ENCODE measurements at places on chromosomes 2 and 18.

DNA sequence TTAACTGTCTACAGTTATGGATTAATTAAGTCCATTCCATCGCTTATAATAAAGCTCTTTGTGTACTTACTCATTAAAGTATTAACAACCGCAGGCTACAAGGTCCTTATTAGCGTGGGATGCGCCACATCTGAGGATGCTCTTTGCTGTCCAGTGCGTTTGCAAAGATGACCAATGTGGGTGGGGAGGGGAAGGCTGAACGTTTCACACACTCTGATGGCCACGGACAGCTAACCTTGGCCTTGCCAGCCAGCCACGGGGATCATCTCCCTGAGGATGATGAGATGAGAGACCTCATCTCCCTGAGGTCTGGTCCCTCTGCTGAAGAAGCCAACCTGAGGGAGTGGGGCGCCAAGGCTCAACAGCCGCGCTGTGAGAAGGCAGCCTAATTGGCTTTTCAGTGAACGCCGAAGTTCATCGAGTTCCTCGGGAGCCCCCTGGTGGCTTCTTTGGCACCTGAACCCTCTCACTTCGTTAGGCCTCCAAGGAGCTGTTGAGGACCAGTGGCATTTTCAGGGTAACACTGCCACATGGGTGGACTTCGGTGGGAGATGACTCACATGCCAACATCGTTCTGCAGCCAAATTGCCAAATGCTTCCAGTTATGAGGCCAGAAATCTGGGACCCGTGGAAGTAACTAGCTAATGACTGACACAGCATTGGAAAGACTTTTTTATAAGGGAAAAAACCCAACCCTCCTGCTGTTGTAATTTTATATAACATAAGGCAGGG lies 69.3 kb upstream of the SEC11C start:
- DNase-seq, result peak; percentile 86

GRCh38 chr2:103808814-103809213 lies 1045.1 kb upstream of the POU3F3 start:
- DNase-seq, result no peak

GRCh38 chr2:223746611-223747010 lies 90.8 kb downstream of the AP1S3 start:
- DNase-seq, result no peak

GRCh38 chr2:28610583-28611201 lies 114.8 kb downstream of the PLB1 start:
- no peak for DNase-seq

DNA sequence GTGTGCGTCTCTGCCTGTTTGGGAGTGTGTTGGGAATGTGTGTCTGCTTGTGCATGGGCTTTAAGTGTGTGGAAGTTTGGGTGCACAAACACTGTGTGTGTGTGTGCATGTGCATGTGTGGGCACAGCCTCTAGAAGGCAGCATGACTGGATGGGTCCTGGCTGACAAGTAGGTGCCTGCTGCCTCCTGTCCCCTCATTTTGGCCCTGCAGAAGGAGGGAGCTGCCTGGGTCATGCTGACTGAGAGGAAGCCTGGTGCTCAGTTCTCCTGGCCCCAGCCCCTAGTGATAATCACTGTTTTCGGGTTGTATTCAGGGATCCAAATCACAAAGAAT lies 34.1 kb downstream of the GLI2 start:
- no peak for DNase-seq

GRCh38 chr2:118687698-118688097 lies 159.8 kb downstream of the EN1 start:
- no peak for DNase-seq

GRCh38 chr2:198525211-198525969 lies 721.0 kb downstream of the PLCL1 start:
- no peak for DNase-seq

- DNase-seq, result peak; percentile 15
Measured at GRCh38 chr18:69400253-69400975, at the start of gene DOK6. DOK6 (plus strand) TSS chr18:69400888.

DNA sequence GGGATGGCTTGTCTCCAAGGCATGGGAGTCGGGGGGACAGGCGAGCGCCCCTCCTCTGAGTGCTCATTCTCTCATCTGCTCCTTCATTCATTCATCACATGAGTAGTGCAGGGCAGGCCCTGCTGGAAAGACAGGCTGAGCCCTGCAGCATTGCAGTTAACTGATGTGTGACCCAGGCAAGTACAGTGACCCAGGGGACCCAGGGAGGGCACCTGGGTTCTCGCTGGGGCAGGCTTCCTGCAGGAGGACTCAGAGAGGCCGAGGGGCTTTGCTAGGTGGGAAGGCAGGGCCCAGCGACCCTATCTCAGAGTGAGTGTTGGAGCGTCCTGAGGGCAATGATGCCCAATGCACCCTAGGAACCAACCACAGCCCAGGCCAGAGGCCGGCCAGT lies 30.6 kb downstream of the HJURP start:
- no peak for DNase-seq

DNA sequence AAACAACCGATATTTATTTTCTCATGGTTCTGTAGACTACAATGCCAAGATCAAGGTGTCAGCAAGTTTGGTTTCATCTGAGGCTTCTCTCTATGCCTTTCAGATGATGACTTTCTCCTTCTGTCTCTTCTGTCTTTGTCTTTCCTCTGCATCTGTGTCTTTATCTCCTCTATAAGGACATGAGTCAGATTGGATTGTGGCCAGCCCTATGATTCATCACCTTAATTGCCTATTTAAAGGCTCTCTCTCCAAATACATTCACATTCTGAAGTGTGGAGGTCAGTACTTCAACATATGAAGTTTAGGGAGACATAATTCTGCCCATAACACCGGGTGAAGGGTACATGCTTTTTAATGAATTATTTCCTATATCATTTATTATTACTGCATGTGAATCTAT lies 71.2 kb upstream of the CNTNAP5 start:
- DNase-seq, result no peak

DNA sequence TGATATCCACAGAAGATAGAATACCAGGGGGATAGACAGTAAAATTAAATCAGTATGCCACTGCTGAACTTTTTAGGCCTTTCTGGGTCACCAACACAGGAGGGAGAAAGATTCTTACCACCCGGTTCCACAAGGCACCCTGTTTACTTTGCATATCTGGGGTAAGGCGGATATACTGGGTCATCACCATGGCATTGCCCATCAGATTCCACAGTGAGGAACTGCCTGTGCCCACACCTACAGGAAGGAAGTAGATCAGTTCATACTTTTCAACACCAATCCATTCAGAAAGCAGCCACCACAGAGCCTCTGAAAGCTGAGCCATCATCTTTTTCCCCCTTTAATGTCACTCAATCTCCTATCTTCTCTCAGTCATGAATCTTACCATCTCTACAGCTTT lies 2.0 kb downstream of the LMAN2L start:
- DNase-seq, result no peak

All from RPMI8226 (cell line).